ENCODE measurements at places on chromosomes 2 and 18. TPM values are rescaled to one million over a fixed set of nuclear protein-coding genes. Genes with fewer than 3 reads are reported as not detected.

FAM168B gene
- total RNA-seq, result 89.7 TPM

AKAIN1 gene
- not detected for total RNA-seq

SLC5A7 gene
- not detected for total RNA-seq

OSBPL6 gene
- 2.3 TPM for total RNA-seq

SIX2 gene
- total RNA-seq, result not detected

ERMN gene
- total RNA-seq, result not detected

TMEFF2 gene
- 0.64 TPM for total RNA-seq

ERCC3 gene
- 41.3 TPM for total RNA-seq

NGEF gene
- total RNA-seq, result 1.3 TPM

PCARE gene
- total RNA-seq, result not detected

CRYGC gene
- total RNA-seq, result not detected

RTP5 gene
- not detected for total RNA-seq

ZNF804A gene
- total RNA-seq, result 0.09 TPM

FOXD4L1 gene
- total RNA-seq, result 0.92 TPM

HRH4 gene
- total RNA-seq, result 0.09 TPM

CDKL4 gene
- 1.3 TPM for total RNA-seq
